ENCODE measurements at places on chromosomes 2 and 18.

GRCh38 chr18:49227441-49228165, 232.8 kb downstream of the DYM start:
- DNase-seq = no peak

GRCh38 chr2:128809259-128809636, 490.6 kb upstream of the HS6ST1 start:
- no peak for DNase-seq

GRCh38 chr2:16774980-16775898, 109.6 kb upstream of the CYRIA start:
- DNase-seq = no peak

DNA sequence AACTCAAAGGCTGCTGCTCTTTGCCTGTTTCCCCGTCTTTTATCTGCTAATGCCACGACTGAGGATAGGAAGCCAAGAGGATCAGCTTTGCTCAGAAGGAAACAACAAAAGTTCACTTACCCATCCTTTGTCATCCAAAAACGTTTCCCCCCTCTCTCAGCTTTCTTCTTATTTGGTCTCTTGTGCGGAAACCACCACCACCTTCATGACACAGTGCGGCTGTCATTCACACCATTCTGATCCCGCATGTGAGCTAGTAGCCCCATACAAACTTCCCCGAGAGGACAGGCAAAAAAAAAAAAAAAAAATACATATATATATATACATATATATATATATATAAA, 656 bp downstream of the LRRTM4 start:
- no peak for DNase-seq

DNA sequence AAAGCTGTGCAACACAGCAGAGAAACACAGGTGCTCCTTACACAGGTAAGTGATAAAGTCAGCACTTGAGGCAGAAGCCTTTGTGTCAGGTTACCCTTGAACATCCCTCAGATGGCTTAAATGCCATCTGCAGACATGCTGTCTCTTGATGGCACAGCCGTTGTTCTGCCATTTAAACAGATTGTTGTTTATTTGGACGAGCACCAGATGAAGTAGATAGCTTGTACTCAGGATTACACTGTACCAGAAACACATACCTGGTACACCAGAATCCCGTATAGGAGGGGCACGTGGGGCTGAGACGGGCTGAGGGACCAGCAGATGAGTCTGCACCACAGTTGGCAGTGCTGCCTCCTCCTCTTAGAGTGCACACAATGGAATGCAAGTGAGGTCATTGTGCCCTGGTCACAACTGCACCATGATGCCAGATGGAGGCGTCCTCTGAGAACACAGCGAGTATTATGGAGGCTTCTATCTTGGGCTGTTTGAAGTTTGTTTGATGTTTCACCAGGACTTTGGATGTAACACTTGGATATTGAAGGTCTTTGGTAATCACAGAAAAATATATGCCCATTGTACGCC, 143.0 kb downstream of the TANC1 start:
- peak; percentile 49 for DNase-seq

GRCh38 chr2:46984040-46984439, 68.4 kb upstream of the MCFD2 start:
- no peak for DNase-seq

DNA sequence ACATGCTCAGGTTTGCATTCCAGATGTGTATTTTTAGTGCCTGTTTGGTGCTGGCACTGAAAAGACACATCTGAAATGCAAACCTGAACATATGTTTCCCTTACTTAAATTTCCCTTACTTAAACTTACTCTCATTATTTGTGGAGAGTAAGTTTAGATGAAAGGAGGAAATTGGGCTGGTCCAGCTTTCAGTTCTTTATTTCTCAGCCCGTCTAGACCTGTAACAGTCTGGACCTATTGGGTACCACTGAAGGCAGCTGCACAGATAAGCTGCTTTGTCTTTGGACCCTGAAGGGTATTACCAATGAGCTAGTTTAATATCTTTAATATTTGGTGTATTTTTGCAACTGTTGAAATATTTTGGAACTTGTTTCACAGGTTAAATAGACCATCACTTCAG, 17.0 kb upstream of the DSG3 start:
- no peak for DNase-seq

DNA sequence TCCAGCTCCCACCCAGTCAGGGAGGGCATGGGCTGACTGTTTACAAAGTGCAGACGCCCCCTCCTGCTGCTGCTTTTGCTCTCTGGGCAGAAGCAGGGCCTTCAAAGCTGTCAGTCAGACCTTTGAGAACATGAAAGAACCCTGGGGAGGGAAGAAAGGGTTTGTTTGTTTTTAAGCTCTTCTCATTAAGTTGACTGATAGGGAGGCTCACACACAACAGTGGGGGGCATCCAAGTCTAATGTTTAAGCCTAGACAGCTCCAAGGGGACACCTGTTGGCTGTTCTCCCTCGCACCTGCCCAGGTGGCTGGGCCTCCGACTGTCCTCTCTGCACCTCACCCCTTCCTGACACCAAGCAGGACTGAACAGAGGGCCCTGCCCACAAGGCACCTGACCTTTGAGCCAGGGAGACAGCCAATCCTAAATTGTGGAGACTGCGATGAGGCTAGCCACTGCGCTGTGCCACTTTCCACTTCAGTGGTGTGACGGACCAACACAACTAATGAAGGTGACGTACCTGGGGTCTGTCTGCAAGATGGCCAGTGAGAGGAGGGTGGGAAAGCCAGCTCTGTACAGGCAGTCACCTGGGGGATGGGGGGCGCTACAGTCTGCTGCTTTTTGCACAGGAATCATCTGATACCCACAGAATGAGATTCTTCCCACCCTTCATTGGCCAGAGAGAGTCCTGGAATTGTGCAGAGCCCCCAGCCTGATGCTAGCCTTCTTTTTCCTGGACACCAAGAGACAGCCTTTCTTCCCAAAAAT, 16.3 kb downstream of the ST6GAL2 start:
- no peak for DNase-seq

GRCh38 chr2:55809875-55810621, 113.5 kb downstream of the EFEMP1 start:
- DNase-seq = no peak

DNA sequence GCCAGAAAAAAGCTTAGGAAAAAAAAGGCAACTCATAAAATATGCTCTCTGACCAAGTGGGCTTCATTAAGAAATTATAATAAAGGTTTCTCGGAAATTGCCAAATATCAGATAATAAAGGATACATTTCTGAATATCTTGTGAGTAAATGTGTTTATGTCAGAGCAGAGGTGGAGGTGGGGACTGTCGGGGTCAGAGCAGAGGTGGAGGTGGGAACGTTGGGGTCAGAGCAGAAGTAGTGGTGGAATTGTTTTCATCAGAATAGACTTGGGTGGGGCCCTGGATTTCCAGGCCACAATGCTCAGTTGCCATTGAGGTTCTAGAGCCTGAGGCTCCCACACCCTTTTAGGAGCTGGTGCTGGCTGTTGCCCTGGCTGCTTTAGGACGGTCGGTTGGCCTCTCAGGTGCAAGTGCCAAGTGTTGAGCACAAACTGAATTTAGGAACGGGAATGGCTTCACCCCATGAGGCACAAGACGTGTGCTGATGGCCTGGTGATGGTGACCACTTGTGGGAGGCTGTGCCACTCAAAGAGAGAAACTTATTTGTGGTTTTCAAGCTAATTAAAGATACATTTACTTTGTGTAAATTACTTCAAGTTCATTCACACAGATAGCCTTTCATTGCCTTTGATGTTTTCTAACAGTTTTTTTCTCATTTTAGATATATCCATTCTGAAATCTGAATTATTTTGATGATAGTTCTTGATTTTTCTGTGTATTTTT, 131.5 kb downstream of the ATP9B start:
- peak; percentile 41 for DNase-seq

- DNase-seq = no peak
Measured at GRCh38 chr2:72146347-72147302, 1.0 kb downstream of the CYP26B1 start.

DNA sequence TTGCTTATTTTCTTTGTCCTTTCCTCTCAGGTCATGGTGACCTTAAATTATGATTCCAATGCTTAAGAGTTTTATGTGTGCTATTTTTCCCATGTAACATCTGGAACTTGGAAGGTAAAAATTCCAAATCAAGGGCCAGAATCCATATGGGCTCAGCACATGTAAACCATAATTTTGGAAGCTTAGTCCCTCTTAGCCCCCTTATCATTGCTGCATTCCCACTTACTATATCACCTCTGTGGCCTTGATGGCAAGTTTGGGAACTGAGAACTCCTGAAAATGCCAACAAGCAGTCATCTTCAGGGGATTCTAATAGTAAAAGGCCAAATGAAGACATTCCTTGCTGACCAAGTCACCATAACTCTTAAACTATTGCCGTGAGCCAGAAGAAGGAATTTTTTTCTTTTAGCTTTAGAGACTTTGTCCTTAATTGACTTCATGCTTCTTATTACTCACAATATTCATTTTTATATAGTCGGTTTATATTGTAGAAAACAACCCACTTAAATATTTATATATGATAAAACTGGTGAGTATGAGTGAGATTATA, 251.4 kb downstream of the SLC8A1 start:
- no peak for DNase-seq

DNA sequence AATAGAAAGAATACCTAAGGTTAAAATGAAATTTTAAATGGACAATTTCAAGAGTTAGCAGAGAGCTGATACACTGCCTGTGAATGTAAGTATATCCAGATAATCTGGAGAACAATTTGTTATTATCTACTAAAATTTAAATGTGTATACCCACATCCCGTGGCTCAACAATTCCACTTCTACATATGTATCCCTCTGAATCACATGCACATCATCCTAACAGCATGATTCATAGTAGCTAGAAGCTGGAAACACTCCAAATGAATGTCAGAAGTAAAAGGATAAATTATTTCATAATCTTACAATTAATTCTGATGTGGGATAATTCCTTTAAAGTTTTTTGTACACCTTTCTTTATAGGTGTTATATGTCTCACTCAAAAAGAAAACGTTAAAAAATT, 87.9 kb downstream of the CNTNAP5 start:
- no peak for DNase-seq

DNA sequence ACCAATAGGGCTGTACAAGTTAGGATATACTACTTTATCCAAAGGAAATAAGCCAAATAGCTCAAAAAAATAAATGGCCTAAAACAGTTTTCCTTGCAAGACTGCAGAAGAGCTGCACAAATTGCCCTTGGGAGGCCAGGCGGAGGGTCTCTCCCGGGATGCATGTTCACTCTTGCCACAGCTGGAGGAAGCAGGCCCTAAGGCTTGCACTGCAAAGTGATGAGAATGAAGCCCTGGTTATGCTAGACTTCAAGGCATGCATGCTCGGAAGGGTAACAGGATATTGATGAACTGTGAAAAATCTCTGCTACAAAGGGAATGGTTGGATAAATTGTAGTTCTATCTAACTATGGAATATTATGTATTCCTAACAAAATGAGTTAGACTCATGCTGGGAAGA, 27.5 kb upstream of the LDLRAD4 start:
- no peak for DNase-seq

DNA sequence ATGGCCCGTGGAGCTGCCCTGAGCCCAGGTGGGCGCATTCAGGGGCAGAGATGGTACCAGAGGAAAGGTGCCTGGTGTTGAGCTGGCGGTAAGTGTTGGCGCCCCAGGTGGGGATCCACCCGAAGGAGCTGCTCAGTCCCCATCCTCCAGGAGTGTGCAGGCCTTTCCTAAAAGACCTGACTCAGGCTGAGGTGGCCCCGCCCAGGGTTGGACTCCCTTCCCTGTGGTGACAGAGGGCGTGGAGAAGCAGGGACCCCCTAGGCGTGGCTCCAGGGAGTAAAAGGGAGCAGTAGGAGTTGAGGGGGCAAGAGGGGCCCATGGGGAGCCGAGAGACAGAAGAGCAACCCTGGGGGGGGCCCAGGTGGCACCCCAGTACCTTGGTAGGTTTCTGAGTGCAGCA, 2.4 kb downstream of the OXER1 start:
- DNase-seq = no peak

GRCh38 chr2:56674084-56674483, 490.3 kb downstream of the CCDC85A start:
- DNase-seq = no peak

GRCh38 chr2:38549851-38550250, 52.9 kb downstream of the HNRNPLL start:
- DNase-seq = no peak

GRCh38 chr2:67486041-67486796, 89.1 kb downstream of the ETAA1 start:
- DNase-seq = no peak

DNA sequence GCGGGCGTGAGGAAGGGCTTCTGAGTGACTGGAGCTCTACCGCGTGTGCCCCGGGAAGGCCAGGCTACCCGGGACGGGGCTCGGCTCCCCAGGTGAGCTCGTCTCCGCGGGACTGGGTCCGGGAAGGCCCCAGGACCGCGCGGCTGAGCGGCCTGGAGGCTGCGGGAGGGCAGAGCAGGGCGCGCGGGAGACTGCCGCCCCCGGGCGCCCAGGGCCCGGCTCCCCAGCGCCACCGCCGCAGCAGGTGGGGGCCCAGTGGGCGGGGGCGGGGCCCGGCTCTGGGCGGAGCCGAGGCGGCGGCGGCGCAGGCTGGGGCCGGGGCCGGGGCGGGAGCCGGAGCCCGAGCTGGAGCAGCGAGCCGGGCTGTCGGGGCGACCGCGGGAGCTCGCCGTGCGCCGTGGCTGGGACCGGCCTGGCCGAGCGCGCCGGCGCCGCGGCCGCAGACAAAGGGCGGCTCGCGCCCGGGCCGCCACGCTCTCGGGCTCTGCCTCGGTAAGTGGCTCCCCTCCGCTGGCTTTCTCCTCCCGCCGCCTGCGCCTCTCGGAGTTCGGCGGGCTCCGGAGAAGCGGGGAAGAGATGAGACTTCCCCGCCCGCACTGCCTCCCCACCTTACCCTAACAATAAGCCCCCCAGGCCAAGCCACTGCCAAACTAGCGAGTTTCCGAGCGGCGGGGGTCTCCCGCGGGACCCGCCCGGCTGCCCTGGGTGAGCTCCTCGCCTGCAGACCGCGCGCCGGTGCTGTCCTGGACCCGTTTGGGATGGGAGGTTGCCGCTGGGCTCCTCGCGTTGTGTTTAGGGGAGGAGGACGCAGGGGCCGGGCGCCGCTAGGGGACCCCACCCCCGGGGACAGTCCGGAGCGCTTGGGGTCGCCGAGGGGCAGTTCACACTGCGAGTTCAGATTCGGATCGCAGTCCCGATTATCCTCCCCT, at the start of gene MAPK4:
TSS of gene MAPK4 (plus strand) at position 336 of the 929 bp plus-strand sequence. CDS start 103,872 bp downstream, outside the sequence.
- DNase-seq = no peak

DNA sequence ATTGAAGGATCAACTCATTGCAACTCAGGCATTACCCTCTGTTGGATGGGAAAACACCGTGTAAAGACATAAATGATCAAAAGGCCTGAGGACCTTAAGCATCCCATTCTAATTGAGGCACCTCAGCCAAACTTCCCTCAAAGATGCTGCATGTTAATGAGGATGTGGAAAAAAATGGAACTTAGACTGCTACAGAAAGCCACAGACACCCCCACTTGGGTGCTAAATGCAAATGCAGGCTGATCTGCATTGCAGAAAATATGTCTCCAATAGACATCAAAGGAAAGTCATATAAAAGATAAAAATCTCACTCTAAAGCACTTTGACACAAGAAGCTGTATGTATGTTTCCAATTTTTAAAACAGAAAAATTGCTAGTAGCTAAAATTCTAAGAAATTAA, 504.7 kb downstream of the KCNJ3 start:
- DNase-seq = no peak

- DNase-seq = no peak
Measured at GRCh38 chr2:110864176-110864575, 131.8 kb downstream of the ACOXL start.

All from caudate nucleus (tissue), 63 donors.